Daoy (cell line): ENCODE measurements at places on chromosomes 13 and 19. TPM values are rescaled to one million over a fixed set of nuclear protein-coding genes. Genes with fewer than 3 reads are reported as not detected.

GRCh38 chr19:48509467-48510194, 2.0 kb downstream of the LMTK3 start:
- DNase-seq = no peak

- DNase-seq = no peak
Measured at GRCh38 chr13:101210774-101211173, 205.5 kb downstream of the NALCN start.

DNA sequence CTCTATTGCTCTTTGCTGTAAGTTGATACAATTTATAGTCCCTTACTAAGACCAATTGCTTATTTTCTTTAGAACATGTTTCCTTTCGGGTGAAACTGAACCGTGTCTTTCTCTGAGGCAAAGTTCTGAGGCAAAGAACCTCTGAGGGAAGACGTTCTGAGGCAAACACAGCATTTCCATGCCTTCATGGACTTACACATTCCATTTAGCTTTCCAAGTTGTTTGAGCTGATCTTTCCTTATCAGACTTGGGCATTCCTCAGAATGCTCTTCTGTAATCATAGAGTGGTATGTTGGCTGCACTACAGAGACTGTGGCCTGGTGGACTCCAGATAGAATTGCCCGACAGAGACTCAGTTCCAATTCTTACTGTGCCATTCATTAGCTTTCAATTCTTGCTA, 579.1 kb downstream of the KCTD12 start:
- DNase-seq = peak; percentile 39

DNA sequence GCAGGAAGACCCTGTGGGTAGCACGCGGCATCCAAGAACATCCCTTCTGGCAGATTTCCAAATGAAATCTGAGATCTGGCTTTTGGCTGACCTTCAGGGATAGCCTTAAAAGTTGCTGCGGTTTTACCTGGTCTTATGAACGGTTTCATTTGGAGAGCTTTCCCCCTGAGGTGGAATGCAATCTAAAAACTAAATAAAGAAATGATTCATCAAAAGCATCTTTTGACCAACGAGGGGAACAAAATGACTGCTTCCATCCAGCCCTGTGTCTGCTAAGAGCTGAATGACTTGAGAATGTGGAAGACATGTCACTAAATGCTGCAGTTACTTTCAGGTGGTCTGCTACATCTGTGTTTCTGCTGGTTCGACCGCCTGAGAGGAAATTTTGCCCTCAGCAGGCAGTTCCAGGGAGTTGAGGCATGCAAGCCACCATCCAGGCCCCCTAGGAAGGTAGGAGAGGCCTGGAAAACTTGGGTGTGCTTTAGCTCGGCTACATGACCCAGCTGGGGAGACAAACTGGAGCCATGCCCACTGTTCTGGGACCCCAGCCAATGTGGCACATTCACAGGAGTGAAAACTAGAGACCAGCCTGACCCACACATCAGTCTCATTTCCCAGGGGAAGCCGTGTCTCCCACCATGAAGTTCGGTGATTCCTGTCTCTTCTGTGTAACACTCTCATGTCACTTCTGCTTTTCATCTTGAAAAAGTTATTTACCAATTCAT, 175.1 kb upstream of the KL start:
- no peak for DNase-seq

- peak; percentile 93 for DNase-seq
Measured at GRCh38 chr19:40190891-40191835, at the start of gene MAP3K10. MAP3K10 (plus strand) TSS chr19:40191426; CDS start chr19:40192032, 606 bp downstream.

Gene CYP2S1
- 0.77 and 5.0 TPM in 2 replicates for total RNA-seq
